ENCODE measurements at places on chromosomes 3 and 15. TPM values are rescaled to one million over a fixed set of nuclear protein-coding genes. Genes with fewer than 3 reads are reported as not detected.

CD200 gene
- total RNA-seq: 67.9 TPM

GABRR3 gene
- not detected for total RNA-seq

TMEM39A gene
- total RNA-seq: 22.8 TPM

CCNB2 gene
- total RNA-seq: 13.1 TPM

KY gene
- total RNA-seq: not detected

ABI3BP gene
- not detected for total RNA-seq

CHRNA7 gene
- total RNA-seq: 19.1 TPM

SKOR1 gene
- total RNA-seq: 4.0 TPM

C3orf49 gene
- total RNA-seq: not detected

HSPBAP1 gene
- 18.6 TPM for total RNA-seq
